Stimulated activated CD8-positive, alpha-beta memory T cell treated with anti-CD3 and anti-CD28 coated beads, Interleukin-15, amount 100 ng/mL, for 1 hour (primary cell): ENCODE measurements at places on chromosomes 3 and 15.

DNA sequence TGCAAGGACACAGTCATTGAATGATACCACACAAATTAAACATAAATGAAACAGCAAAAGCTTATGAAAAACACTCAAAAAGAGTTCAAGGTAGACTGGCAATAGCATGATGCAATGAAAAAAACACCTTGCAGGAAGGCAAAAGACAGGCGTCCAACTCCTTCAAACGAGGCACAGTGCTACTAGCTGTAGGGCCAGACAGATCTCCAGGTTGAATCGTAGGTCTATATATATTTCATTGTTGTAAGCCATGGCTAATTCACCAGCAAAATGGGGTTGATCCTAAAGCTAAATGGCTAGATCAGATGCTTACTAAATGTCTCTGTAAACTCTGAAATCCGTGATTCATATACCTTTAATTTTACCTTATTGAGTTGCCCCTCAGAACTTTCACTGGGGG is 94.2 kb downstream of the THRB start:
- DNase-seq, result no peak

DNA sequence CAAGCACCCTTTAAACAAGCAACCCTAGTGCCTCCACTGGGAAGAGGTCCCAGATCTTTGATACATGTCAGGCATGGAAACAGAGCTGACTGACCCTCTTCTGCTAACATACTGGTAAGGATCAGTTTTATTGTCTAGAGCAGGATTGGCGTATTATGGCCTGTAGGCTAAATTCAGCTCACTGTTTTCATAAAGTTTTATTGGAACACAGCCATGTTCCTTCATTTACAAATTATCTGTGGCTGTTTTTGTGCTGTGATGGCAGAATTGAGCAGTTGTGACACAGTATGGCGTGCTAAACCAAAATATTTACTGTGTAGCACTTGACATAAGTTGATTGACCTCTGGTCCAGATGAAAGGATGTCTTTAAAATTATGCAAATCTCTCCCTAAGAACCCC is 45.0 kb downstream of the WDR76 start:
- no peak for DNase-seq

- DNase-seq, result no peak
Observed at GRCh38 chr3:79761441-79761840, 6.4 kb downstream of the ROBO1 start.

DNA sequence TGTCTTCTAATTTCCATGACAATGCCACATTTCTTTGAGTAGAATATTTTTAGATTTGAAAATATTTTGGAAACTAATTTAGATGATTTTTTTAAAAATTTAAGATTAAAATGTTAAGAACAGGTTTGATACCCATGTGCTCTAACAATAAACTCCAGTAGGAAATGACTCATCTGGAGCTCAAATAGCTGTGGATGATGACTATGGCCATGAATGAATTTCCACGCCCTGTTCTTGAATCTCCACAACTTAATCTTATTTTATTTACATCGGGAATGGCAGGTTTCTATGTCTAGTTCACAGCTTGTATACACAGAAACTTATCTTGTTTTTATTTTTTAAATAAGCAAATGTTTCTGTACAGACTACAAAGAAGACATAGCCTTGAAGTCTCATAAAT is 726.8 kb downstream of the NAALADL2 start:
- no peak for DNase-seq

DNA sequence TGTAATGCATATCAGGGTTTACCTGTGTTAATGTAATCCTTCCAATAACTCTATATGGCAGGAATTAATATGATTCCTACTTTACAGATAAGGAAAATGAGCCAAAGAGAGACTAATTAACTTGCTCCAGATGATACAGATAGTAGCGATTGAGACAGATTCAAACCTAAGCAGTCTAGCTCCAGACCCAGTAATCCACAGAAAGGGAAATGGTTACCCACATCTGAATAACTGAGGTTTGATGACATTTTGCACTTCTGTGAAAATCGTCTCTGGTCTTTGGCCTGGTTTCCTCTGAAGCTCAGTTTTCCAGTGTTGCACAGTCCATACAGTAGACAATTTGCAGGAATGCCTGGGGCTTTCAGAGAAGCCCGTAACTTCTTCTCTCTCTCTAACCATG is 177.1 kb upstream of the UMPS start:
- DNase-seq, result no peak

DNA sequence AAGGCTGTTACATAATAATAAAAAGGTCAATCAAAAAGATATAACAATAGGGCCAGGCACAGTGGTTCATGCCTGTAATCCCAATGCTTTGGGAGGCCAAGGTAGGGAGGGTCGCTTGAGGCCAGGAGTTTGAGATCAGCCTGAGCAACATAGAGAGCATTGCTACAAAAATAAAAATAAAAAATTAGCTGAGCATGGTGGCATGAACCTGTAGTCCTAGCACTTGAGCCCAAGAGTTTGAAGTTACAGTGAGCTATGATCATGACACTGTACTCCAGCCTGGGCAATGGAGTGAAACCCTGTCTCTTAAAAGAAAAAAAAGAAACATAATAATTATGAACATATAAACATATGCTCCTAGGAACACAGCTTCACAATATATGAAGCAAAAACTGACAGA is 29.3 kb downstream of the AVEN start:
- no peak for DNase-seq

- no peak for DNase-seq
Observed at GRCh38 chr15:90035840-90036230, 34.7 kb downstream of the ZNF710 start.

DNA sequence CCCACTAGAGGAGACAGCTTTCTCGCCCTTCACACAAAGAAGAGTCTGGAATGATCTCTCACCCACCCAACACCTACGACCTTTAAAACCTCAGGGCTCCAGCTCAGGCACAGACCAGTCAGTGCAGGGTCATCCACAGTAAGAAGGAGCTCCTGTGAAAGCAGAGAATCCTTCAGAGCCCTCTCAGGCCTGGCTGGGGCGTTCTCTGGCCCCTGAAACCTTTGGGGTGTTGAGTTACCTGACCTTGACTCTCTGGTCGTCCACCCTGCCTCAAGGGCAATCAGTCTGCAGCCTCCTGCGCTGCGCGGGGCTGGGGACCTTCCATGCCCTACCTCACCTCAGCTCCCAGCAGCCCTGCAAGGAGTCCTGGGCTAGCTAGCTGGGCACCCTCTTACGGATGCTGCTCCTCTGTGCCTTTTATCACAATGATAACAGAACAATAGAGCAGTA is 106.2 kb downstream of the ADCY5 start:
- no peak for DNase-seq

- DNase-seq, result no peak
Observed at GRCh38 chr15:38424101-38424552, 29.8 kb upstream of the FAM98B start.

DNA sequence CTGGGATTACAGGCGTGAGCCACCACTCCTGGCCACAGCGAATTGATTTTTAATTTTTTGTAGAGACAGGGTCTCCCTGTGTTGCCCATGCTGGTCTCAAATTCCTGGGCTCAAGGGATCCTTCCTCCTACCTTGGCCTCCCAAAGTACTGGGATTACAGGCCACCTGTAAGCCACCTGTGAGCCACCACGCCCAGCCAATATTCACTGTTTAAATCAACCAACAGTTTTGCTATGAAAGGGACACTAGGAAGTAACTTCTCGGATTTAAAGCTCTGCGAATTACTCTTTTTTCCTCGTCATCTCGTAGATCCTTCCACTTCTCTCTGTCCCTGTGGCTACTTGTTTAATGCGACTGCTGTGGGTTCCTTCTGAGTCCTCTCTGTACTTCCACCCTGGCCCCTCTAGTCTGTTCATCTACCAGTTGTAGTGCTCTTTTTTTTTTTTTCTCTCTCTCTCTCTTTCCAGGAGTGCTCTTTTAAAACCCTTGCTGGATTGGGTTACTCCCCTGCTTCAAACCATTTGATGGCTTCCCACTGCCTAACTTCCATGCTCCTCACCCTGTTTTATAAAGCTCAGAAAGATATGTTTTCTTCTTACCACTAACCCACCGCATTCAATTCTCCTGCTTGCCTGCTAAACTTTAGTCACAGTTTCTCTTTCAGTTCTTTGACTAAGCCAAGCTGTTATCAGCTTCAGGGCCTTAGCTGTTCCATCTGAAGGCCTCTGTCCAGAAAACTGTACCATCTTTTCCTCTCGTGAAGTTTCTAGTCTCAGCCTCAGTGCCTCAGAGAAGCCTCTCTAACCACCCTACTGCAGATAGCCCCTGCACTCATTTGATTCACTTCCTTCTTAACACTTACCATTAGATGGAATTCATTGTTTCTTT is 12.4 kb downstream of the RTF1 start:
- no peak for DNase-seq

DNA sequence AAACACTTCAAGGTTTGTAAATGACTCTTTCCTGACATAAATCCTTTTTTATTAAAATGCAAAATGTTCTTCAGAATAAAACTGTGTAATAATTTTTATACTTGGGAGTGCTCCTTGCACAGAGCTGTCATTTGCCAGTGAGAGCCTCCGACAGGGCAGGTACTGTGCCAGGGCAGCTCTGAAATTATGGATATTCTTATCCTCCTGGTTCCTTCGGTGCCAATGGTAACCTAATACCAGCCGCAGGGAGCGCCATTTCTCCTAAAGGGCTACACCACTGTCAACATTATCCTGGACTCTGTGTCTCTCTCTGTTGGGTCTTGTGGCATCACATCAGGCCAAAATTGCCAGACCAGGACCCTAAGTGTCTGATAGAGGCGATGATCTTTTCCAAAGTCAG is 33.0 kb downstream of the CHDH start:
- DNase-seq, result no peak

- no peak for DNase-seq
Observed at GRCh38 chr3:182713743-182714517, 79.4 kb upstream of the ATP11B start.

GRCh38 chr15:99438691-99439523 is 126.9 kb upstream of the MEF2A start:
- DNase-seq, result no peak

GRCh38 chr15:77529394-77530159 is 103.1 kb downstream of the LINGO1 start:
- no peak for DNase-seq

GRCh38 chr3:146501752-146502151 is 32.4 kb upstream of the PLSCR2 start:
- no peak for DNase-seq

GRCh38 chr3:40623567-40623966 is 98.8 kb downstream of the ZNF621 start:
- no peak for DNase-seq

DNA sequence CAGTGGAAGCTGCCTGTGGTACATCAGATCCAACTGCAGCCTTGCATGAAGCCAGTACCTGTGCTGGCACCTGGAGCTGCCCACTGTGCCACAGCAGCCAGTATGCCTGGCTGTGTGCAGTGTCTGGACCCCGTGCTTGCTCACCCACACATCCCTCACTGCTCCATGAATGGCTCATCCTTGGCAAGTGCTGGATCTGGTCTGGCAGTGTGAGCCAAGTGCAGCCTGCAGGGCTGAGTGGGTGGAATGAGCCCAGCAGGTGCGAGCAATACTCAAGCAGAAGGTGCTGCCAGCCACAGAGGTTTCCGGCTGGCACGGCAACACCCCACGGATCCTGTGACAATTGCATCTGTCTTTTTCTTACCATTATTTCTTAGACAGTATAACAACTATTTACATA is 488.2 kb upstream of the ROBO2 start:
- DNase-seq, result no peak

DNA sequence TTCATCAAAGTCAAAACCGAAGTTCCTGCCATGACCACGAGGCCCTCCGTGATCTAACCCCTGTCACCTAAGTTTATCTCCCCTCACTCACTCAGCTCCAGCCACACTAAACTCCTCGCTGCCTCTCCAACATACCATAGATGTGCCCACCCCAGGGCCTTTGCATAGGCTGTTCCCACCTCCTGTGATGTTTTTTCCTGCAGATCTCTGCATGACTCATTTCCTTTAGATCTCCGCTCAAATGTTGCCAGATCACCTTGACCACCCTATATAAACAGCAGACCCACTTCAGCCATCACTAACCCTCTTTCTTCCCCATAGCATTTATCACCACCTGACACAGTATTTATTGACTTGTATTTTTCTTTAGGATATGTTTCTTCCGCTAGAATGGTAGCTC is 58.5 kb downstream of the HRH1 start:
- DNase-seq, result no peak

- no peak for DNase-seq
Observed at GRCh38 chr3:66256806-66257205, 36.0 kb downstream of the SLC25A26 start.

DNA sequence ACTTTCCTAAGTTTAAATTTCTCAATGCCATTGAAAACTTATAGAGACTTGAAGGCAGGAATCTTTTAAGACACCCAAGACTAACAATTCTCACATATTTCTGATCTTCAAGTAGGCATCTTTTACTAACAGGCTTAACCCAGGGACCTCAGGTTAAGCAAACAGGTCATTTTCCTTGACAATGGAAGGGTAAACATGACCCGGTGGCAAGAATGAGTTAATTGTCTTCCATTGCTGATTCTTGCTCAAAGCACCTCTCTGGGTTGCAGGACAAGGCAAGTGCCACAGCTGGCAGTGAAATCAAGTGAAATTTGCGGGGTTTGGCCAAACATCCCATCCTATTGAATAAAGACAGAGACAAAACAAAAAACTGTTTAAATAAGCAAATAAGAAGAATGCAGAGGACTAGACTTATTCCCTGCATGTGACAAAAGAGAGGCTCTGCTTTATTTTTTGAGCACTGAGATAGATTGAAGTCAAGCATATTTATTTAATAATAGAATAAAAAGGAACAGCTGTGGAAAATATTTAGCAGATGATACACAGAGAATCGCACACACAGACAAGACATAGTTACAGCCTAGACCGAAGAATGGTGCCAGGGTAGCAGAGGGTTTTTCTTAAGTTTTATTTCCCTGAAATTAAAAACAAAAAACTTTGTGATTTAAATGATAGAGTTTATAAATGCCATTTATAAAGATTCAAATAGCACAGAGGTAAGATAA is 56.0 kb upstream of the MITF start:
- no peak for DNase-seq

GRCh38 chr3:42276141-42277132 is 10.5 kb upstream of the CCK start:
- no peak for DNase-seq

- no peak for DNase-seq
Observed at GRCh38 chr15:49831206-49831965, 210.5 kb downstream of the DTWD1 start.

- DNase-seq, result no peak
Observed at GRCh38 chr15:41513506-41514227, at the start of gene LTK. TSS of gene LTK (minus strand) at chr15:41513827. CDS start at chr15:41513709, 118 bp downstream.

- DNase-seq, result no peak
Observed at GRCh38 chr15:70276401-70276800, 178.7 kb upstream of the TLE3 start.

DNA sequence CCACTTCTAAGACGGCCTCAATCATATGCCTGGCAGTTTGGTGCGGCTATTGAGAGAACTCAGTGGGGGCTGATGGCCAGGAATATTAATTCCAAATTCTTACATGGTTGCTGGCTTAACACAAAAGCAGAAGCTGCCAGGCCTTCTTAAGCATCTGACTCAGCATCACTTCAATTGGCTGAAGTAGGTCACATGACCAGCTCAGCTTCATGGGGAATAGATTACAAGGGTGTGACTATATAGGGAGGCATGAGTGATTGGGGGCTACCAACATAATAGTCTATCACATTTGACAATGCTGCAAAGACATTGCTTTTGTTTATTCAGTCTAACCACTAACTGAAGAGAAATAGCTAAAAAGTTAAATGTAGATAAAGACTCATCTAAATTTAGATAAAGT is 101.6 kb upstream of the ANKRD28 start:
- no peak for DNase-seq
